ENCODE measurements at places on chromosomes 16 and 17. TPM values are rescaled to one million over a fixed set of nuclear protein-coding genes. Genes with fewer than 3 reads are reported as not detected.

- no peaks in the 10 kb centered on the region for H3K27me3 ChIP-seq
- no peak for DNase-seq
- no peaks in the 10 kb centered on the region for H3K36me3 ChIP-seq
- no peak overlapping the region for H3K4me3 ChIP-seq
These were observed 70.4 kb downstream of the USP32 start for GRCh38 chr17:60321336-60322055.

The UMOD gene
- total RNA-seq: not detected

GRCh38 chr17:17937201-17937853, 34.9 kb downstream of the TOM1L2 start:
- H3K4me1 ChIP-seq: peaks cover 62% of the 10 kb centered on the region
- H3K4me3 ChIP-seq: no peak overlapping the region
- no peaks in the 10 kb centered on the region for H3K36me3 ChIP-seq
- no peak overlapping the region for H3K27ac ChIP-seq

DNA sequence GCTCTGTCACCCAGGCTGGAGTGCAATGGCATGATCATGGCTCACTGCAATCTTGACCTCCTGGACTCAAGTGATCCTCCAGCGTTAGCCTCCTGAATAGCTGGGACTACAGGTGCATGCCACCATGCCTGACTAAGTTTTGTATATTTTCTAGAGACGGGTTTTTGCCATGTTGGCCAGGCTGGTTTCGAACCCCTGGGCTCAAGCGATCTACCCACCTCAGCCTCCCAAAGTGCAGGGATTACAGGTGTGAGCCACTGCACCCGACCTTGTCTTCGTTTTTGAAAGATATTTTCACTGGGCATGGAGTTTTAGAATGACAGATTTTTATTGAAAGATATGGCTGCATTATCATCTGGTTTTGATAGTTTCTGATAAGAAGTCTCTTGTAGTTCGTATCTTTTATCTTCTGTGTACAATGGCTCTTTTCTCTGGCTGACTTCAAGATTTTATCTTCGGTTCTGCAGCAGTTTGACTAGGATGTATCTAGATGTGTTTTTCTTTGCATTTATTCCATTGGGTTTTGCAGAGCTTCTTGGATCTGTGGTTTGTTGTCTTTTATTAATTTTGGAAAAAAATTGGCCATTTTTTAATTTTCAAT, 14.6 kb downstream of the ADGRG5 start:
- no peaks in the 10 kb centered on the region for H3K4me1 ChIP-seq
- H3K27me3 ChIP-seq: no peaks in the 10 kb centered on the region
- H3K36me3 ChIP-seq: no peaks in the 10 kb centered on the region
- no peak overlapping the region for H3K4me3 ChIP-seq
- no peak for DNase-seq

DNA sequence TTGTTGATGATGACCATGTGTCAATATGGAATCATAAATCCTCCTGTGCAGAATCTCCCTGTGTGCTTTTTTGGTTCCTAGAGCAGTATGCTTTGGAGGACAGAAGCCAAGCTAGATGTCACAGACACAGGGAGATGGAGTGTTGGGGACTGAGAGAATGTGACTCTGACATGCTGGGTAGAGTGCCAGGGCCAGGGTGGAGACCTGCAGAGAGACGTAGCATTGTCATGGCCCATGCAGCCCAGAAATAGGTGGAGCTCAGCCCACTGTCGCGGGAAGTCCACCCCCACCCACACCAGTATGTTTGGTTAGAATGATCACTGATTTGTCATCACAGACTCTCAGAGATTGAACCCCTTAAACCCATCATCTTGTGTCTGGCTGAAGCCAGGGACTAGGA, 39.2 kb upstream of the ADCY7 start:
- H3K4me3 ChIP-seq: no peak overlapping the region
- H3K36me3 ChIP-seq: peaks cover 73% of the 10 kb centered on the region
- no peaks in the 10 kb centered on the region for H3K27me3 ChIP-seq
- no peak overlapping the region for H3K27ac ChIP-seq

- H3K36me3 ChIP-seq: no peaks in the 10 kb centered on the region
- no peak overlapping the region for H3K27ac ChIP-seq
- DNase-seq: no peak
- H3K27me3 ChIP-seq: no peaks in the 10 kb centered on the region
These were observed 133.9 kb downstream of the SPACA3 start for GRCh38 chr17:33125552-33125950.

- peaks cover 12% of the 10 kb centered on the region for H3K27me3 ChIP-seq
- peak; percentile 85 for DNase-seq
- H3K27ac ChIP-seq: peak overlapping the region; percentile 91
- peak overlapping the region; percentile 69 for H3K4me3 ChIP-seq
- peaks cover 19% of the 10 kb centered on the region for H3K36me3 ChIP-seq
- H3K4me1 ChIP-seq: peaks cover 35% of the 10 kb centered on the region
These were observed 2.6 kb downstream of the PMP22 start for GRCh38 chr17:15262291-15263205.

The CDH11 gene
- total RNA-seq: 94.1 TPM

GRCh38 chr17:62888148-62888547, 77.9 kb upstream of the TANC2 start:
- peaks cover 17% of the 10 kb centered on the region for H3K4me1 ChIP-seq
- H3K4me3 ChIP-seq: no peak overlapping the region
- no peak overlapping the region for H3K27ac ChIP-seq
- H3K27me3 ChIP-seq: no peaks in the 10 kb centered on the region

GRCh38 chr17:35129154-35129972, 7.9 kb downstream of the FNDC8 start:
- no peak overlapping the region for H3K4me3 ChIP-seq
- no peak for DNase-seq
- H3K27me3 ChIP-seq: no peaks in the 10 kb centered on the region
- H3K27ac ChIP-seq: peak overlapping the region; percentile 2
- H3K4me1 ChIP-seq: peaks cover 7% of the 10 kb centered on the region
- peaks cover 41% of the 10 kb centered on the region for H3K36me3 ChIP-seq

DNA sequence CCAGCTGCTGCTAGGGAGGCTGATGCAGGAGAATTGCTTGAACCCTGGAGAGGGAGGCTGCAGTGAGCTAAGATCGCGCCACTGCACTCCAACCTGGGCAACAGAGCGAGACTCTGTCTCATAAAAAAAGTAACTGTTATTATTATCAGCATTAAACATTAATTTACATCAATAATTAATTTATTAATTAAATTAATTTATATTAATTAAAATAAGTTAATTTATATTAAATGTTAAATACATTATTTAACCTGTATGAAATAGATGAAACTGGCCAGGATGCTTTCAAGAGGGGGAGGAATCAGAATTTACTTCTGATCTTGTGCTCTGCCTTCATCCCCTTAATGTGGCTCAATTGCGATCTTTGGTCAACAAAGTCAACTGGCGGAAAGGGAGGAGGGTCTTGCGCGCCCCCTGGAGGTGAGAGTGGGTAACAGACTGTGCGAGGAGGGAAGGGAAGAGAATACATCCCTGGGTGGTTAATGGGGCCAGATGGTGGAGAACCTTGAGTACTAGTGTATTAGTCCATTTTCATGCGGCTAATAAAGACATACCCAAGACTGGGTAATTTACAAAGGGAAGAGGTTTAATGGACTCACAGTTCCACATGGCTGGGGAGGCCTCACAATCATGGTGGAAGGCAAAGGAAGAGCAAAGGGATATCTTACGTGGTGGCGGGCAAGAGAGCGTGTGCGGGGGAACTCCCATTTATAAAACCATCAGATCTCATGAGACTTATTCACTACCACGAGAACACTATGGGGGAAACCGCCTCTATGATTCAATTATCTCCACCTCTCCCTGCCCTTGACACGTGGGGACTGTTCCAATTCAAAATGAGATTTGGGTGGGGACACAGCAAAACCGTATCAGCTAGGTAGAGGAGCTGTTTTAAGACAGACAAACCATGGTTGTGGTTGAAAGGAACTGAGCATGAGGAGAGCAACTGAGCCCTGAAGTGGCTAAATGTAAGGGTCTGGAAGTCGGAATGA, 15.7 kb upstream of the CPPED1 start:
- H3K4me1 ChIP-seq: peaks cover 10% of the 10 kb centered on the region
- H3K36me3 ChIP-seq: no peaks in the 10 kb centered on the region
- peak; percentile 76 for DNase-seq
- H3K27ac ChIP-seq: no peak overlapping the region

DNA sequence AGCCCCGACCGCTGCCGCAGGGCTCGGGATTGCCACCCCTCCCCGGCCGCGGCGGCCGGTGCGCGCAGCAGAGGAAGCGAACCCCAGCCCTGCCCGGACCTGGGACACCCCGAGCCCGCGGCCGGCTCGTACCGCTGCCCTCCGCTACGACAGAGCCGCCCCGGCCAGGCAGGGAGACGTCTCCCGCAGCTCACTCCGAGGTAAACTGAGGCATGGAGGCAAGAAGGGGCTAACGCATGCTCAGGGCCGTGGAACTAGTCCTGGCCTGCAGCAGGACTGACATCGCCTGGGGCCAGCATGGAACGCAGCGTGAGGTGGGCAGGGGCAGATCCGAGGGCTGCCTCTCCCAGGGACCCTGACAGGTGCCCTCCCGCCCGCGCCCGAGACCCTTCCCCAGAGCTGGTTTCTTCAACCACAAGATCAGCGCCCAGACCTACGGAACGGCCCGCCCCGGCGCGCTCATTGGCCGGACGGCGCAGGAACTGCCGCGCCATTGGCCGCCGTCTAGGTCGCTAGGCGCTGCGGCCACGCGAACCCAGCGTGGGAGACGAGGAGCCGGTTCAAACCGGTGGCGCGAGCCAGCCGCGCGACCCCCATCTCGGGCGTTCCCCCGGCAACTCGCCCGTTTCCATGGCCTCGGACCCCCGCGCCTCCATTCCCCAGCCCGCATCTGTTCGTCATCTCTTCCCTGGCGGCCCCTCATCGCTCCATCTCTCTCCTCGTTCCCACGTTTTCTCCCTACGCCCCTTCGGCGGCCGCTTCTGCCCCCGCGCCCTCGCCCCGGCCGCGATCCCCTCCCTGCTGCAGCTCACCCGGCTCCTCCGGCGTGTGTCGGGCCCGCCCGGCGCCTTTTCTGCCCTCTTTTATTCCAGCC, at the start of gene SLC43A2:
SLC43A2 (minus strand) TSS at position 853 of the 874 bp plus-strand sequence. CDS start 960 bp downstream, outside the sequence.
- H3K27ac ChIP-seq: peak within 1 kb of the TSS; percentile 89
- no peaks in the 10 kb centered on the region for H3K27me3 ChIP-seq
- H3K4me1 ChIP-seq: peaks cover 50% of the 10 kb centered on the region
- DNase-seq: peak; percentile 91
- peak within 1 kb of the TSS; percentile 94 for H3K4me3 ChIP-seq
- H3K36me3 ChIP-seq: peaks cover 13% of the 10 kb centered on the region

GRCh38 chr17:13367154-13367553, 234.6 kb downstream of the HS3ST3A1 start:
- DNase-seq: no peak
- H3K4me1 ChIP-seq: no peaks in the 10 kb centered on the region
- H3K4me3 ChIP-seq: no peak overlapping the region
- no peak overlapping the region for H3K27ac ChIP-seq
- H3K27me3 ChIP-seq: no peaks in the 10 kb centered on the region

DNA sequence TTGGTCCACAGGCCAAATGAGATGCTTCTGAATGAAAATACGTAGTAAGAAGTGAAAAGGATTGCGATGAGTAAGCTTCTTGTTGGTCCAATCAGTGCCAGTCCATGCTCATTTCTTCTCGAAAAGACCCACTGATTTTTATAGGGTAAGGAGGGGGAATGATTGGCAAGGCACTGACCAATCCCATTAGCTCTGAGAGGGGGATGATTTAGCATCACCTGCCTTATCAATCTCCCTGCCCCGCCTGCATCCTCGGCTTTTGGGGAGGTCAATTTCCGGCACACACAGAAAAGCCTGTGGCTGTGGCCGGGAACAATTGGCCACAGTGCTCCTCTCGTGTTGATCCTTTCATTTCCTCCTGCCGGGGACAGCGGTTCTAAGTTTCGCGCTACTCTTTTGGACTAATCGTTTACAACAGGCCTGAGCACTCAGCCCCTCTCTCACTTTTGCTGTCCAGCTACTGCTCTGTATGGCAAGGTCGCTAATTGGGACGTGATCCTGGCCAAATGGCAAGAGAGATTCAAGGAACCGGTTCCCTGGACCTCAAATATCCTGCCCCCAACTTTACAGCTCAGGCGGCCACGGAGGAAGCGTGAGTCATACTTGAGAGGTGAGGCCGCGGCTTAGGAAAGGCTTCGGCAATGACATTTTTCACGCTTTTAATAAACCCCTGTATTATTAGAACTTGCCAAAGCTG, 43.1 kb downstream of the TBX4 start:
- DNase-seq: no peak
- no peaks in the 10 kb centered on the region for H3K27me3 ChIP-seq
- H3K4me1 ChIP-seq: no peaks in the 10 kb centered on the region

Measured in lower lobe of right lung (tissue), 2 donors.